ENCODE measurements at places on chromosomes 16 and 17. TPM values are rescaled to one million over a fixed set of nuclear protein-coding genes. Genes with fewer than 3 reads are reported as not detected.

The CCDC40 gene
- 1.00 TPM for total RNA-seq

GRCh38 chr17:27158382-27158781 lies 135.5 kb upstream of the WSB1 start:
- H3K27me3 ChIP-seq = no peaks in the 10 kb centered on the region
- H3K4me3 ChIP-seq = no peak overlapping the region
- DNase-seq = no peak
- no peaks in the 10 kb centered on the region for H3K36me3 ChIP-seq
- no peak overlapping the region for H3K27ac ChIP-seq
- no peaks in the 10 kb centered on the region for H3K4me1 ChIP-seq

The ITPRIPL2 gene
- total RNA-seq = 9.7 TPM

The AOC2 gene
- 1.7 TPM for total RNA-seq

GRCh38 chr16:7653746-7654461 lies 321.3 kb downstream of the RBFOX1 start:
- no peak overlapping the region for H3K4me3 ChIP-seq
- no peaks in the 10 kb centered on the region for H3K4me1 ChIP-seq
- no peak overlapping the region for H3K27ac ChIP-seq
- no peaks in the 10 kb centered on the region for H3K36me3 ChIP-seq

Measured in activated CD4-positive, alpha-beta memory T cell treated with anti-CD3 and anti-CD28 coated beads for 36 hours (primary cell).